ENCODE measurements at places on chromosomes 11 and 22.

- DNase-seq, result no peak
These were observed 32.5 kb downstream of the MN1 start for GRCh38 chr22:27769012-27769411.

DNA sequence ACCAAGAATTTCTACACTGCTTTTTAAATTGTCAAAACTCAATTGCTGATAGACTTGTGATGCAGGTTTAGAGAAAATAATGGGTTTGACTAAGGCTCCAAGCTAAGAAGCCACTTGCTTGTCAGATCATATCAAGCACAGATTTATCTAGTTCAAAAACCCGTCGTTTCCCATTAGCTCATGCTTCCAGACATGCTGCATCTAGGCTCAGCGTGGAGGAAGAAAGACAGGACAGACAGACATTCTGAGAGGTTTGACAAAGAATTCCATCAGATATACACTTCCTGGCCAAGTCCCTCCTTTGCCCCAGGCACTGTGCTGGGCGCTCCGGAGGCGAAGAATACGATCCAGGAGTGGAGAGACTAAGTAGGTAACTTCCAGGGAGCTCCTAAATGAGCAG lies 76.8 kb downstream of the KCNC1 start:
- DNase-seq, result no peak

DNA sequence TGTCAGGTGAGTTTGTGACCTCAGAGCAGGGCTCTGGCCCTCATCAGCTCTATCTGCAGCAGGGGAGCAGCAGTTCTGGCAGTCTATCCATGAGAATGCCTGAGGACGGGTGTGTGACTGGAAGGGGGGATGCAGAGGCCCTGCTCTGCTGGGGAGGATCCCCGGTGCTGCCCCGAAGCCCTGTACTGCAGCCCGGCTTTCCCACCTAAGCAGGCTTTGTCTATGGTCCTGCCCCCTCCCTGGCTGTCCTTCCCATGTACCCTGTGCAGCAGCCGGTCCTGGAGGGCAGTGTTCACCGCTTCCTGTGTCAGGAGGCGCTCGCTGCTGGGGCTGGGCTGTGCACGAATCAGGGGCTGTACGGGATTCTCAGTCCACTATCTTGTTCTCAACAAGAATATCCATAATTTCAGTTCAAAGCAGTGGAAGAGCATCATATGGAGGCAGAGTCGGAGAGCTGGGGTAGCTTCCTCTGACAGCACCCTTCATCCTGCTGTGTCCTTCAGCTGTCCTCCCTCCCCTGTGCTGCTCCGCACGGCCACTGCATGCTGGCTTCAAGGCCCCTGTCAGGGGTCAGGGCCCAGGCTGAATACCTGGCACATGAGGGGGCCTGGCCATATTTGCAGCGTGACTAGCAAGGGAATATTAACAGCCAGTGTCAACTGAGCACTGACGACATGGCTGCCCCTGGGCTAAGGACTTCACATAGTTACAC lies 125.2 kb downstream of the CTTN start:
- no peak for DNase-seq

- DNase-seq, result no peak
These were observed 16.5 kb downstream of the DDX17 start for GRCh38 chr22:38489561-38490145.

DNA sequence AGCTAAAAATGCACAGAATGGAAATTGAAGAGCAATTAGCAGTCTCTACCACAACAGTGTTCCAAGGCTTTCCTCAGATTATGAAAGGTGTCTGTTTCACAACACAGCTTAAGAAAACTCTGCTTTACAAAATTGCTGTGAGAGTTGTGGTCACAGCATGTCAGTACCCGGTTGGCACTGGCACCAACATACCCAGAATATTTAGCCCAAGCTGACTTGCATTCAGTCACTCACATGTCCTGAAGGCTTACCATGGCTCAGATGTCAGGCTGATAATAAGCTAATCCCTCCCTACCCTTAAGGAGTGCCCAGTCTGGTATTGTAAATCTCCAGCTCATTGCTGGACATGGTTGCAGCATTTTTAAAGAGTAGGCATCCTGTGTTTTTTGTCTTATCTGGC lies 14.9 kb downstream of the NCR3LG1 start:
- DNase-seq, result no peak

GRCh38 chr11:118911113-118911879 lies 14.4 kb downstream of the BCL9L start:
- DNase-seq, result peak; percentile 64

- no peak for DNase-seq
These were observed 162.0 kb downstream of the DSCAML1 start for GRCh38 chr11:117634756-117635603.

- peak; percentile 73 for DNase-seq
These were observed 1068.8 kb downstream of the DLG2 start for GRCh38 chr11:84558085-84558905.

DNA sequence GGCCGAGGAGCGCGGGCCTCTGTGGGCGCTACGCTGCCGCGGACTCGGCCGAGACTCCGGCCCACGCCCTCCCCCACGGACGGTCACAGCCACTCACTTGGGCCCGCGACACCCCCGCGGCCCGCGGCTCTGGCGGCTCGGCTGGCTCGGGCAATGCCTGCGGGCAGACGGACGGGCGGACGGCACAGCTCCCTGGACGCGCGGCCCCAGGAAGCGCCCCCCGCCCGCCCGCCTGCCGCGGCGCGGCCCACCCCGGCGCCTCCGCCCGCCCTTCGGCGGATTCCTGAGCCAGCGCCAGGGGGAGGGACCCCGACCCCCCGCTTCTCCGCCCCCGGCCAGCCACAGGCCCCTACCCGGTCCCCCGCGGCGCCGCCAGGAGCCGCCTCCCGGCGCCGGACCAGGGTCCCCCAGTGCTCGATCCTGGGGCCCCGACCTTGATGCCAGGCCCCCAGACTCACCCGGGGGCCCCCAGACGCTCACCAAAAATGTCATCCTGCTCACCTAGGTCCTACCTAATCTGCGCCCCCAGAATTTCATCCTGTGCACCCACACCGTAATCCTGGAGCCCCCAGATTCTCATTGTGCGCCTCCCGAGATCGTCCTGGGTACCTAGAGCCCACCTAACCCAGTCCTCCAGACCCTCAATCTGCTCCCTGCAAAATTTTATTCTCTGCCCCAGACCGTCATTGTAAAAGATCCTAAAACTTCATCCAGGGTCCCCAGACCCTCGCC lies at the start of gene EFEMP2:
TSS of gene EFEMP2 (minus strand) at position 215 of the 732 bp plus-strand sequence. CDS start 446 bp downstream, outside the sequence.
- peak; percentile 86 for DNase-seq

DNA sequence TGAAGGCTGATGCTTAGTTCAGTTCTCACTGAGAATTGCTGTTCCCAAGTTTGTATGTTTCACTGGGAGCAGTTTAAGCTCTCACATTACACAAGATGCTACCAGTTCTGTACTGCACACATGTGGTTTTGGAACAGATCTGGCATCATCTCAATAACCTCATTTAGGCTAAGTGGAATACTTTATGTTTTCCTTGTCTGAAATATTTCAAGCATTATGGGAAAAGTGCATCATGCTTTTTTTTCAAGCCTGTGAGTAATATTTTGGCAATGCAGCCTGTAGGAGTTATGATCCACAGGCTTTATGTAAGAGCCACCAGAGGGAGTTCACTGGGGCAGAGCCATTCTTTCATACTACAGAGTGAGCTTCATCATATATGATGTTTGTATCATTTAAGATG lies 141.5 kb downstream of the OR4C45 start:
- DNase-seq, result no peak

- DNase-seq, result no peak
These were observed 106.9 kb downstream of the CTNND1 start for GRCh38 chr11:57868491-57868890.

DNA sequence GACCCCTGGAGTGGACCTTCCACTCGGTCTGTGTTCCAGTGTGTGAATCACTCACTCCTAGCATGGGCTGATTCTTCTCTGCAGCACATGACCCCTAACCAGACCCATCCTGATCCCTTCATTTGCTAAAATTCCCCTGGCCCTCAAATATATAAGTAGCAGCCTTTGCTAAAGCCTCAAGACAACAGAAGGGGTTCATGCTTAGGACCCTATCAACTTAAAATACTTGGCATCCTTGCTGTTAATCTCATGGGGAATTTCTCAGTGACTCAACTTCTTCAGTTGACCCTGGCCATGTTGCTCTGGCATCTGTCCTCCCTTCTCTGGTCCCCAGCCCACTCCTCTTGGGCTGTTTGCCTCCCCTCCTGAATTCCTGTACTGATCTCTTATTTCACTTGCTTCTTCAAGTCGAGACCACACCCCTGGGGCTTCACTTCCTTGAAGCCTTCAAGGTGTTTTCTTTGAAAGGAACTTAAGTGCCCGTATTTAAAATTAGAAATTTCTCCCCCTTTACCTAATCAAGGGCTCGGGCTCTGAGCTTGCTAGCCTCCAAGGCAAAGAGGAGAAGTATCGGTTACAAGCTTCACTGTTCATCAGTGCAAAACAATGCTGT lies 23.6 kb downstream of the NNMT start:
- DNase-seq, result no peak

GRCh38 chr22:49090061-49090852 lies 737.4 kb downstream of the BRD1 start:
- DNase-seq, result no peak

- DNase-seq, result peak; percentile 94
These were observed at the start of gene BACE1 for GRCh38 chr11:117316197-117316961. Gene BACE1 (minus strand): TSS chr11:117316256. CDS start chr11:117315795, 461 bp downstream.

- peak; percentile 30 for DNase-seq
These were observed 12.0 kb downstream of the STIM1 start for GRCh38 chr11:3867209-3868091.

GRCh38 chr22:46791201-46791731 lies 28.8 kb downstream of the TBC1D22A start:
- peak; percentile 35 for DNase-seq

DNA sequence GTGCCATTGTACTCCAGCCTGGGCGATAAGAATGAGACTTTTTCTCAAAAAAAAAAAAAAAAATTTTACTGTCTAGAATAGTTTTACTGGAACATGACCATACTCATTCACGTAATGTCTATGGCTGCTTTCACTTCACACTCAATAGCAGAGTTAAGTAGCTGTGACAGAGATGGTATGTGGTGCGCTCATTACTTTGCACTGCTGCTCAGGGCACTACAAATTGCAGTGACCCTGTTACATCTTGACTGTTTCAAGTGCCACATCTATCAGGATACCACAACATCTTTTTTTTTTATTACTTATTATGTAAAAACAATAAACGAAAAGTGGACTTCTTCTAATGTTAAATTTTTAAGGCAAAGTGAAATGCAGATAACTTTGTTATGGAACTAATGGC lies 110.3 kb downstream of the ARHGAP20 start:
- DNase-seq, result no peak

GRCh38 chr11:104164028-104164520 lies at the start of gene PDGFD:
Gene PDGFD (minus strand): TSS chr11:104164147.
- DNase-seq, result peak; percentile 91

GRCh38 chr11:21040630-21041029 lies 371.2 kb downstream of the NELL1 start:
- DNase-seq, result no peak

- DNase-seq, result no peak
These were observed 66.4 kb downstream of the DGCR2 start for GRCh38 chr22:19055801-19056200.

GRCh38 chr11:61962213-61963015 lies 5.0 kb downstream of the FTH1 start:
- DNase-seq, result no peak

DNA sequence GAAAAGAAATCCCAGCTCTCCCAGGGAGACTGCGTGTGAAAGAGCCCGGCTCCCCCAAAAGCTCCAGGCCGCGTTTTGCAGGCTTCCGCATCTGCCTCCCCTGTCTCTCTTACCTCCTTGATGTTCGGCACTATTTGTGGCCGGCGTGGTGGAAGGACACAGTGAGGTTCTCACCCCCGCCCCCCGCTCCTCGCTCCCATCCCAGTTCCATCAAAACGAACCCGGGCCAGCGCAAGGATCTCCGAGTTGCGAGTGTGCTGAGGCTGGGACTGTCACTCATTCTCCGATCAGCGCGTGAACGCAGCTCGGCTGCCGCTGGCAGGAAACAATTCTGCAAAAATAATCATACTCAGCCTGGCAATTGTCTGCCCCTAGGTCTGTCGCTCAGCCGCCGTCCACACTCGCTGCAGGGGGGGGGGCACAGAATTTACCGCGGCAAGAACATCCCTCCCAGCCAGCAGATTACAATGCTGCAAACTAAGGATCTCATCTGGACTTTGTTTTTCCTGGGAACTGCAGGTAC lies at the start of gene NCAM1:
TSS of gene NCAM1 (plus strand) at position 275 of the 523 bp plus-strand sequence.
- DNase-seq, result peak; percentile 96

- DNase-seq, result no peak
These were observed 180.5 kb upstream of the ZBED5 start for GRCh38 chr11:11038352-11038751.

- DNase-seq, result no peak
These were observed 31.2 kb downstream of the KCNJ4 start for GRCh38 chr22:38423512-38424503.

- no peak for DNase-seq
These were observed 50.2 kb upstream of the CCDC34 start for GRCh38 chr11:27413218-27413617.

DNA sequence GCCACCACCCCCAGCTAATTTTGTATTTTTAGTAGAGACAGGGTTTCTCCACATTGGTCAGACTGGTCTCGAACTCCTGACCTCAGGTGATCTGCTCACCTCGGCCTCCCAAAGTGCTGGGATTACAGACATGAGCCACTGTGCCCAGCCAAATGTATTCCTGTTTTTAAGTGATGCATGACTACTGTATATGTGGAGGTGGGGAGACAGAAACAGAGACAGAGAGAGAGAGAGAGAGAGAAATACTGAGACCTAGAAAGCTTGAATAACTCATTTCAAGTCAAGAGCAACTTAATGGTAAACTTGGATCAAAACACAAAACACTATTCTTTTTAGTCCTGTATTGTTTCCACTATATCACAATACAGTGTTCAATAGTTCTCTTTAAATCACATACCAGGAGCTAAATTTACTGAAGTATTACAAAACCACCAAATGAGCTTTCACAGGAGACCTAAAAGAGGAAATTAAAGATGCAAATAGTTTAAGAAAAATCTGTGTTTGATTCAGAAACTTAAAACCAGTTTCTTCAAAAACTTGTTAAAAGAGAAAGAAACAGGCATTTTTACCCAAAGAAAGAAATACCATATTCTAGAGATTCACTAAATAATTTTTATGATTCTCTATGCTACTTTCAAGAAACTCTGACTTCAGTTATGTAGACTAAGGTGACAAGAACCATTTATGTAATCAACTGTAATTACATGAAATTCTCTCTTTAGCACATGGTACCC lies 188.7 kb downstream of the ETS1 start:
- no peak for DNase-seq

GRCh38 chr11:33651555-33651954 lies 49.1 kb downstream of the C11orf91 start:
- no peak for DNase-seq

All from astrocyte of the hippocampus (primary cell).